ENCODE measurements at places on chromosomes 13 and 19. TPM values are rescaled to one million over a fixed set of nuclear protein-coding genes. Genes with fewer than 3 reads are reported as not detected.

SIGLEC12 gene
- total RNA-seq = not detected

CFD gene
- total RNA-seq = 1.1 TPM

UPK1A gene
- not detected for total RNA-seq

ANGPTL4 gene
- 1.7 TPM for total RNA-seq

FFAR3 gene
- 0.15 TPM for total RNA-seq

VSIG10L gene
- 0.69 TPM for total RNA-seq

EXOC3L2 gene
- total RNA-seq = not detected

MAST1 gene
- 22.2 TPM for total RNA-seq

THSD1 gene
- total RNA-seq = 0.39 TPM

PBX4 gene
- total RNA-seq = 3.1 TPM

SLC25A41 gene
- 0.44 TPM for total RNA-seq

ITGBL1 gene
- 0.64 TPM for total RNA-seq

SIGLEC8 gene
- not detected for total RNA-seq

ADPRHL1 gene
- total RNA-seq = 4.4 TPM

NMRK2 gene
- total RNA-seq = not detected

IGFL1 gene
- total RNA-seq = not detected

ZNF813 gene
- total RNA-seq = 5.6 TPM
